ENCODE measurements at places on chromosomes 4 and X.

- DNase-seq = peak; percentile 10
Observed at GRCh38 chrX:124736553-124737270, 390.3 kb downstream of the SH2D1A start.

GRCh38 chrX:150058728-150059127, 120.4 kb upstream of the EOLA2 start:
- no peak for DNase-seq

DNA sequence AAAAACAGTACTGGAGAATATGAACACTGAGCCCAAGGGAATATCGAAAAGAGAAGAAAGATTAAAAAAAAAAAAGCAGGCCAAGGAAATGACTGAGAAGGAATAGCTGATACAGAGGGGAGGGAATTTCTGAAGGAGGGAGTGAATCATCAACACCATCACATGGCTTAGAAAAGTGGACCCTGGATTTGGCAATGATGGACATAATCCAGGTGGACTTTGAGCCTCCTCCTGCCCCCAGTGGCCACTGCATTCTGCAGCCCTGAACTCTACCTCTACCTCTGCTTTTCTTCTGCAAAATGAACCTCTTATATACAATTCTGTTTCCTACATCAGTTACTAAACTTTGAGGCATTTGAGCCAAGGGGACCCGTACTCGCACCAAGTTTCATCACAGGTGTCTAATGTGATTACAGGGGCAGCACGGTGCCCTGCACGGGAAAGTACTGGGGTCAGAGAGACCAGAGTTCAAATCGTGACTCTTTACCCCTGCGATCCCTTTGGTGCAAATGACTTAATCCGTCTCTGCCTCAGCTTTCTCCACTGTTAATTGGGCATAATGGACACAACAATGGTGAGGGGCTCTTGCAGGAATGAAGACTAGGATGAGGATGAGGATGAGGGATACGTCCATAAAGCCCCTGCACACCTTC, 1.1 kb downstream of the OCIAD2 start:
- DNase-seq = no peak

DNA sequence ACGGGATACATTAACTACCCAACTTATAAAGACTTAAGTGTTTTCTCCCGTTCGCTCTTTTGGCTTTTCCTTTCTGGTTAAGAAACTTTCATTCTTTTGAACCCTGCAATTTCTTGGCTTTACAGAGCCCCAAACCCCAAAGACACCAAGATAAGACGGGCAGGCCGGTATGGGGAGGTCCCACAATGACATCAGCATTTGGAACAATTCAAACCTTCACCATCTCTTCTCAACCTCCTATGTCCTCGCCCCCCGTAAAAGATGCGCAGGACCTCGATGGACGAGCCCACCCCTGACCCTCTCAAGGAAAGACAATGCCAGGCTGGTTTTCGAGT, 999 bp downstream of the ZNF518B start:
- DNase-seq = no peak

DNA sequence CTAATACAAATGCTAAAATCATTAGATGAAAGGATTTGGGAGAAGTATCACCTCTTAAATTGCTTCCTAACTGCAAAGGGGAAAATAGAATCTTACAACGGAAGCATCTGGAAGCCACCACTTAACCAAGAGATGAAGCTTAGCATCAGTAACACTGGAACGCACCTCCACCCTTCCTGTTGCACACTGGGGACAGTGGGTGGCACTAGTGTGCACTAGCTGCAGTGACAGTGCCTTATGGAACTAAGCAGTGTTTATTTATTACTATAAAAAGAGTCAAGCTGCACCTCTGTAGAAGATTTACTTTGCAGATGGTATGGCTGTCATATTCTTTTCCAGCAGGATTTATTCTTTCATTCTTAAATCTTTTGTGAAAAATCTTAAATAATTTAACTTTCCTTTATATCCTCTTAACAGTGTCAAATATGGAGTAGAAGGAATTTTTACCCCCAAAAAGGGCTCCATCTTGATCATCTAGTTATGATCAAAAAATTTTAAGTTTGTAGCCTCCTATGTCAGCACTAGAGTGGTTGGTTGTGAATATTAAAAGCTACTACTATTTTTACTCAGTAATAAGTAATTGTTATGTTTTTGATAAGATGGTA, 76.7 kb downstream of the SCD5 start:
- no peak for DNase-seq

Data from T-helper 17 cell (primary cell).